ENCODE measurements at places on chromosomes 12 and 14.

GRCh38 chr14:36553656-36554260 is 28.7 kb downstream of the NKX2-8 start:
- no peak for DNase-seq

DNA sequence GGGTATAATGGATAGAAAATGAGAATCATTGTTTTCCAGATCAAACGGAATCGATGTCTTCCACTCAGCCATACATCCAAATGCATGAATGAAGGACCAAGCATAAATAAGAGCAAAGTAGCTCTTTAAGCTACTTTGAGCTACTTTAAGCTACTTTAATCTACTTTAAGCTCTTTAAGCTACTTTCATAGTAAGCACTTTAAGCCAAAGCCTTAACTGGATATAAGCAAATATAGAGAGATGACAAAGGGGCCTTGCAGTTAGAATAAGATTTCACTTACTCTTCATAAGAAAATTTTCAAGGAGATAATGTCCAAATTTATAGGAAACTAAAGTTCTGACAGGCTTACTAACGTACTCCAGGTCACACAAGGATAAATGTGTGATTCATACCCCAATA is 355.6 kb upstream of the KITLG start:
- no peak for DNase-seq

GRCh38 chr12:52197371-52198231 is 5.8 kb upstream of the KRT80 start:
- DNase-seq: no peak

DNA sequence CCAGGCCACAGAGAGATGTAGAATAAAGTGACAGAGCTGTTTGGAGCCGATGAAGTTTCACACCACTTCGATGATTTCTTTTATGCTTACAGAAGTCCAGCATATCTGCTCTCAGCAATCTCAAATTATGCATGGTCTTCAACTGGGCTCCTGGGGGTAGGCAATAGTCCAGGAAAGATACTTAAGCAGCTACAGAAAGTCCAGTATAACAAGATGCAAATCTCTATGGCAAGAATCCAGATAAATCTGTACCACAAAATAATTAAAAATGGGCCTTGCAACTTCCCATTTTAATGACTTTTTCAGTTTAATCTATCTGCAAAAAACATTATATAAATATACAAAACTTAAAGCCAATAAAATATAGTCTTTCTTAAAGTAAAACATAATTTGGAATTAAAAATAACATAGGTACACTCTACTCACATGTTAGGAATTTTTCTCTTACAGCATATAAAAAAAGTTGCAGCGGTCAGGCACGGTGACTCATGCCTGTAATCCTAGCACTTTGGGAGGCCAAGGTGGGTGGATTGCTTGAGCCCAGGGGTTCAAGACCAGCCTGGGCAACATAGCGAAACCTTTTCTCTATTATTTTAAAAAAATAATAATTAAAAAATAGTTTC is 20.5 kb upstream of the RAD51AP1 start:
- DNase-seq: no peak

DNA sequence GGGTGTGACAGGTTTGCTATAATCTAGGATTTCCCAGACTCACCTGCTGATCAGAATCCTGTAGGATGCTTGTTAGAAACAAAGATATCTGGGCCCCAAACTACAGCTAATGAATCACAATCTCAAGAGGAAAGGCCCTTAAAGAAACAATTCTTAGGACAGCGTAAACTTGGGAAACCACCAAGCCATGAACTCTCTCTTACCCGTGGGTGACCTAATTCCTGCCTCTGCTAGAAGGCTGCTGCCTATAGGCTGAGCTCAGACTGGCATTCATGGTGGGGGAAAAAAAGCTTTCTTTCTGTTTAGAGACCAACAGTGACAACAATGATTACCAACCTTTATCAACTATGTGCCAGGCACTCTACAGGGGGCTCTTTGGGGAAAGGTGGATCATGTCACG is 213.9 kb upstream of the FKBP4 start:
- no peak for DNase-seq

DNA sequence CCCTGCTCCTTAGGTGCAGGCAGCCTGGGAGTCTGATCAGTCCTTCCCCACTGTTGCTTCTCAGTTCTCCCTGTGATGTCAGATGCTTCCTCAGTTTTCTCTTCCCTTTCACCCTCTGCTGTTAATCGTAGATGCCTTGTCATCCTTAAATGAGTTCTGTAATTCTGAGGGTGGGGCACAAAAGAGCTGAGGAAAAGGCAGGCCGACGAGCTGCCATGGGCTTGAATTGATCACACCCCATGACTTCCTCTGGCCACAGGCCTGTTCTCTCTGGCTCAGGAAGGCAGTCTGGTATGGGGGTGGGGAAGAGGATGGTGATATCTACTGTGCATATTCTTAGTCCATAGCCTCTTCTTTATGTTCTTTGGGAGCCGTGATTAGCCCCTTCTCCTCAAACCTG is 5.2 kb upstream of the AP1G2 start:
- no peak for DNase-seq

- DNase-seq: no peak
These were observed 1469.3 kb downstream of the AACS start for GRCh38 chr12:126534495-126534894.

GRCh38 chr12:2212971-2213869 is 160.4 kb downstream of the CACNA1C start:
- DNase-seq: no peak

Measured in activated naive CD8-positive, alpha-beta T cell treated with anti-CD3 and anti-CD28 coated beads for 36 hours (primary cell).